K562 (cell line): ENCODE measurements at places on chromosomes 13 and 19. TPM values are rescaled to one million over a fixed set of nuclear protein-coding genes. Genes with fewer than 3 reads are reported as not detected.
A peak's percentile ranks its signal among the peaks of the same experiment; 100 is the strongest.

- no peak for DNase-seq
Observed at GRCh38 chr13:94232956-94233355, 246.5 kb downstream of the DCT start.

GRCh38 chr13:95642028-95642621, 2.4 kb downstream of the DZIP1 start:
- no peak for DNase-seq

DNA sequence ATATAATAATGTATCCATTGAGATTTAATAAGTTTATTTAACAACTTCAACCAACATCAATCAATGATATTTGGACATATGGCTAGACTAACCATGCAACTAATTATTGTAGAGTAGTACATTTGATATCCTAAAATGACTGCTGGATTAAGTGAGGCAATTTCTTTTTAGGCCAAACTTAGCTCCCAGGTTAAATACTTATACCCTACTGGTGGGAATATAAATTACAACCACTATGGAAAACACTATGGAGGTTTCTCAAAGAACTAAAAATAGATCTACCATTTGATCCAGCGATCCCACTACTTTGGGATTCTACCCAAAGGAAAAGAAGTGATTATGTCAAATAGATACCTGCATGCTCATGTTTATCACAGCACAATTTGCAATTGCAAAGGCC, 345.8 kb downstream of the RBM26 start:
- no peak for DNase-seq

DNA sequence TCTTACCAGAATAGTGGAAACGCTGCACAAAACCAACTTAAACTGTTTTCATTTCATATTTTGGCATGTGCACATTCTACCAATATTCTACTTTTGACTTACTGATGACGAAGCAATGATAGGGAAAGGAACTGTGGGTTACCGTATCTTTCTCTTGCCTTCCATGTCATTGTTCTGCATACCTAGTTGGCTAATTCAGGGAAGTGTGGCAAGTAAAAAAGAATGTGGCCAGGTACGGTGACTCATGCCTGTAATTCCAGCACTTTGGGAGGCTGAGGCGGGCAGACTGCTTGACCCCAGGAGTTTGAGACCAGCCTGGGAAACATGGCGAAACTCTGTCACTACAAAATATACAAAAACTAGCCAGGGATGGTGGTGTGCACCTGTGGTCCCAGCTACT, 108.2 kb downstream of the SIPA1L3 start:
- no peak for DNase-seq

DNA sequence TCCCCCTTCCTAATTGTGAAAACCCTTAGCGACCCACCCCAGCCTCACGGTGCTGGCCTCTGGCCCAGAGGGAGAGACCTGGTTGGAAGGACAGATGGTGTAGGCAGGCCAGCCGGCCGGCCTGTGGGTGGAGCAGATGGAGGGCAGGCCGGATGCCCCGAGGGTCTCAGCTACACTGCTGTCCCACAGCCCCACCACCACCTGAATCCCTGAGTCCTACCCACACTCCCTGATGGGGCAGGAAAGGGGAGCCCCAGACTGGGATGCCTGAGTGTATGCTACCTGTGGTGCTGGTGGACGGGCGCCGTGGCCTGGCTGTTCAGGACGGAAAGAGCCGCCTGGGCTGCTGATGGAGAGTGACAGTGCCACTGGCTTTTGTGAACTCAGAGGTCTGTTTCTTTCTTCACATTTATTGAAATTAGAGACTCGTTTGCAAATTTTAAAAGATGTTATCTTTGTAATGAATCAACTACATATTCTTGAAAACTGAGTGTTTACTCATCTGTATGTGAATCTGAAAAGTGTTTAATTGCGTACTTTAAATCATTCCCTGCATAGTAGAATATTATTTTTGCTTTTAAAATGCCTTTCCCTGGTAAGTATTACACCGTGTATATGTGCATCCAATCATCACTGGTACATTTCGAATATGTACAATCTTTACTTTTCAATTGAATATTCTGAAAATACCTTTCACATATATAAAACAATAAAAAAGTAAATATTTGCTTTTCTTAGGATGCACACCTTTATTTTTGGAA, 35.7 kb downstream of the TFDP1 start:
- DNase-seq, result no peak

- peak; percentile 55 for DNase-seq
Observed at GRCh38 chr13:110503979-110504499, 57.5 kb downstream of the RAB20 start.

DNA sequence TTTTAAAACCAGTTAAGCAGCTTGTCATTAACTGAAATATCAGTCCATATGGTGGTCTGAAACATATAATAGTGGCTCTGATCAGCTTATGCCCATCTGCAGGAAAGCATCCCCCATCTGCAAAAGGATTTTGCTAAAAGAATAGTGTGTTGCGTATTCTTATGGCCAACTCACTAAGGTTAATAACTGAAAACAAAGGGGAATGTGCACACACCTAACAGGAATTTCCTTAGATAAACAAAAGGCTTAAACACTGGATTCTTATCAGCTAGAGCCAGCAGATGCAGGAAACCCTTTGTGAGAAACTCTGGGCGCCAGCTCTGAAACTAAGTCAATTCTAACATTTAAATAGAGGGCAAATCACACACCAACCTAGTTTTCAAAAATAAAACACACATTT, 22.1 kb downstream of the VPS36 start:
- DNase-seq, result peak; percentile 16

GRCh38 chr13:97538203-97538602, 104.2 kb downstream of the RAP2A start:
- no peak for DNase-seq

- no peak for DNase-seq
Observed at GRCh38 chr13:87622971-87623370, 48.2 kb upstream of the SLITRK5 start.

DNA sequence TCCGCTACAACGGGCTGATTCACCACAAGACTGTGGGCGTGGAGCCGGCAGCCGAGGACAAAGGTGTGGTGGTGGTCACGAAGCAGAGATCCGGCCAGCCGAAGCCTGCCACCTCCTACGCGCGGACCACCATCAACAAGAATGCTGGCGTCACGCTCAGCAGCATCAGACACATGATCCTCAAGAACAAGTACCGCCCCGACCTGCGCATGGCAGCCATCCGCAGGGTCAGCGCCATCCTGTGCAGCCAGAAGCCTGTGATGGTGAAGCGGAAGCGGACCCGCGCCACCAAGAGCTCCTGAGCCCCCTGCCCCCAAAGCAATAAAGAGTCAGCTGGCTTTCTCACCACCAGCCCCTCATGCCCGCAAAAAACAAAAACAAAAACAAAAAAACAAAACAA, 34.4 kb downstream of the ZNF44 start:
- no peak for DNase-seq

- peak; percentile 74 for DNase-seq
Observed at GRCh38 chr19:2270423-2271233, 11.3 kb downstream of the PEAK3 start.

DNA sequence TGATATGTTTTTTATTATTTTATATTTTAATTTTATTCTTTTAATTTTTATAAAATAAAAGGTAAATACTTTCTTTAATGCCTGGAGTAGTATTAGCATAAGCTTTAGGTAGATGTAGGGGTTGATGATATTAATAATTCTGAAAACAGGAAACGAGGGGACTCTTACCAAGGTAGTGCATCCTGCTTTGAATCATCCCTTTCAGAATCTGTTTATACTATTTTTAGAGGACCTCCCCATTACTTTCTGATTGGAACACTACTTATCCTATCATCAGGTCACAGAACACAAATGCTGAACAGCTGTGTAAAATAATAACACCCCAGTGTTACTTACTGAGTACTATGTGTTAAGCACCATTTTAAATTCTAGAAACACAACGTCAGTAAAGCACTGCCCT, 27.3 kb downstream of the COG6 start:
- no peak for DNase-seq

- DNase-seq, result no peak
Observed at GRCh38 chr13:96417939-96418685, 328.2 kb downstream of the HS6ST3 start.

- peak; percentile 10 for DNase-seq
Observed at GRCh38 chr13:31538067-31539042, 201.0 kb upstream of the RXFP2 start.

DNA sequence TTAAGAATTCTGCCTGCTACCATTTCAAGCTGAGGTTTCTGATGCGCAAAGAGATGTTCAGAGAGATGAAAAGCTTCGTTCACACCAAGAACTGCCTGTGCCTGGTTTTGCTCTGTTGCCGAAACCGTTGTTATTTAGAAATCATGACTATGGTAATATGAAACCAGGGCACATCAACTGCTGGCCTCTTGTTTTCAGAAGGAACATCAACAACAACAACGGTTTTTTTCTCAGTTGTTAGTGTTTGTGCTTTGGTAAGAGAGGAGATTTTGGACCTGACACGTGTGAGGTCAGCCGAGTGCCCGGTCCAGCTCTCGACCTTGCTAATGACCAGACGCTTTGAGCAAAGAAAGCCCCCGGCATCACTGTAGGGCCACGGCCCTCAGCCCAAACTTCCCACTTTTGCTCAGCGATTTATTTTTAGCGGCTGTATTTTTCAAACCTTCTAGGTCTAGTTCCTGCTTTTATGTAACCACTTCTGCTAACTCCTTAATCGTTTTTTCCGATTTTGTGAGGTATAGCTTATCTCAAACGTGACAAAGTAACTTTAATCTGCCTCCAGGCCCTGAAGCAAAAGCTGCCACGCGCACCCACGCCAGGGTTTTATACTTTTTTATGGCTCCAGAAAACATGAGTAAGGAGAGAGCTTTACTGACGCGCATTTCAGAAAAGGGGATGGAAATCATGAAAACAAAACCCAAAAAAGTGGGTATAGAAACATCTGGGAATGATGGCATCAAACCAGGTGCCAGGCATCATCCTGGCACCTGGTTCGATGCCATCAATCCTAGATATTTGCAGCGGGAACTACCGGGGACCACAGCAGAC, 42.0 kb downstream of the KLF2 start:
- no peak for DNase-seq

Gene CEACAM1
- total RNA-seq, result 0.16 and 0.36 TPM in 2 replicates

Gene ZNF565
- 1.8 TPM in 2 replicates for total RNA-seq

Gene CLEC17A
- not detected in 2 replicates for total RNA-seq
